Thymus (tissue), 14 donors: ENCODE measurements at places on chromosomes 5 and 9. TPM values are rescaled to one million over a fixed set of nuclear protein-coding genes. Genes with fewer than 3 reads are reported as not detected.
A peak's percentile ranks its signal among the peaks of the same experiment; 100 is the strongest.

DNA sequence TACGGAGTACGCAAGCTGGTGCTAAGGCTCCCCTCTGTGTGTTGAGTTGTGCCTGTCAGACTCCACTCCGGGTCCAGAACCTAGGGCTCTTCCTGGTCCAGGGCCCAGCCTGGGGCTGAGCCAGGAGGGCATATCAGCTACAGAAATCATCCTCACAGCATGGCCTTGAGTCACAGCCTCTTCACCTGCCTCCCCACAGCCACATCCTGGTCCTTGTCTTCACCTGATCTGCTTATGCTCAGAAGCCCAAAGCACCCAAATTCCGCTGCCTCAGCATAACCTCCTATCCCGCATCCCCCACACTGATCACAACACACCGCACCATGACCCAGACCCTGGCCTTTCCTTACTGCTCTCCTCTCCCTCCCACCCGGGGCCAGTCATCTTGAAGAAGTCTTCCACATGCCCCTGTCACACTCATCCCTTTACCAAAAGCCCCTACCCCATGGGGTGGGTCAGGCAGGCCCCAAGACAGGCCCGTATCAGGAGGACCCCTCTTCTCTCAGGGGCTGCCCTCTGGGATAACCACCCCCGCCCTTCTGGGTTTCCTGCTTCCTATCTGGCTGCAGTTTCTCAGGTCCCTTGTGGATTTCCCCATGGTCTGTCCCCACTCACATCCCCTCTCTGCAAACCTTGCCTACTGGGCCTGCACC is 1.3 kb upstream of the IL3 start:
- DNase-seq = no peak

DNA sequence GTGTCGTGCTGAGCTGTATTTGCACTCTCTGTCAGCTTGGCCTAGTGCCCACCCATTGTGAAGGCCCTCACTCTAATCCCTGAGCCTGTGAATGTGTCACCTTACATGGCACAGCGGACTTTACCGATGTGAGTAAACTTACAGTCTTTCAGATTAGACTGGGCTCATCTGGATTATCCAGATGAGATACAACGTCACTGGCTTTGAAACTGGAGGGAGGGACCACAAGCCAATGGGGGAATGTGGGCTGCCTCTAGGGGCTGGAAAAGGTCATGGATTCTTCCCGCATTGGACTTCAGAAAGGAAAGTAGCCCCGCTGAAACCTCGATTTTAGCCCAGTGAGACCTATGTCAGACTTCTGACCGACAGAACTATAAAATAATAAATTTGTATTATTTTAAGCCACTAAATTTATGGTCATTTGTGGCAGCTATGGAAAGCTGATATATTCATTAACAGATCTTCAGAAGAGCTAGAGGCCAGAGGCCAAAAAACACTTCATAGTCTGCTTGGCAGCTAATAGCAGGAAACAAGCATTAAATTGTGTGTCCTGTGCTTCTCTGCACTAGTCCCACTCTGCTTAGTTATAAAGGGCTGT is 139.0 kb upstream of the GAS1 start:
- DNase-seq = no peak

GRCh38 chr5:149860801-149861322 is 83.7 kb downstream of the PDE6A start:
- DNase-seq = peak; percentile 10

DNA sequence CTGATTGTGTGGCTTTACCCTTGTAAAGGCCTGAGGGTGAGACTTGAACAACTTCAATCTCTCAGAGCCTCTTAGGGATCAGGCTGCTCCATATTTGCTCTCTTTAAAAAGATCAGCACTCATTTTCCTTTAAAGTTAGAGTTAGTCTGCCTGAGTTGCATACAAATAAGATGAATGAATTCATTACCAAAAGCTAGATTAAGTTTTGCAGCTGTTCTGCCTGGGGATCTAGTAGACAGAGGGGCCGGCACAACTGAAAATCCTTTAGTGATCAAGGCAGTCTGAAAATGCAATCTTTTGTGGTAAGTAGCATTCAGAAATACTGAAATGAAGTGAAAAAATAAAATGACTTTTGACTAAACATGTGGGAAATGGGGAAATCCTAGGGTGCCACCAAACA is 264.0 kb downstream of the MAN2A1 start:
- DNase-seq = no peak

The LECT2 gene
- total RNA-seq = not detected

The CCL21 gene
- 43.7 TPM for total RNA-seq

The PSAT1 gene
- total RNA-seq = 20.8 TPM
